ENCODE measurements at places on chromosomes 1 and 21. TPM values are rescaled to one million over a fixed set of nuclear protein-coding genes. Genes with fewer than 3 reads are reported as not detected.

The MCOLN2 gene
- total RNA-seq = 1.4 TPM

DNA sequence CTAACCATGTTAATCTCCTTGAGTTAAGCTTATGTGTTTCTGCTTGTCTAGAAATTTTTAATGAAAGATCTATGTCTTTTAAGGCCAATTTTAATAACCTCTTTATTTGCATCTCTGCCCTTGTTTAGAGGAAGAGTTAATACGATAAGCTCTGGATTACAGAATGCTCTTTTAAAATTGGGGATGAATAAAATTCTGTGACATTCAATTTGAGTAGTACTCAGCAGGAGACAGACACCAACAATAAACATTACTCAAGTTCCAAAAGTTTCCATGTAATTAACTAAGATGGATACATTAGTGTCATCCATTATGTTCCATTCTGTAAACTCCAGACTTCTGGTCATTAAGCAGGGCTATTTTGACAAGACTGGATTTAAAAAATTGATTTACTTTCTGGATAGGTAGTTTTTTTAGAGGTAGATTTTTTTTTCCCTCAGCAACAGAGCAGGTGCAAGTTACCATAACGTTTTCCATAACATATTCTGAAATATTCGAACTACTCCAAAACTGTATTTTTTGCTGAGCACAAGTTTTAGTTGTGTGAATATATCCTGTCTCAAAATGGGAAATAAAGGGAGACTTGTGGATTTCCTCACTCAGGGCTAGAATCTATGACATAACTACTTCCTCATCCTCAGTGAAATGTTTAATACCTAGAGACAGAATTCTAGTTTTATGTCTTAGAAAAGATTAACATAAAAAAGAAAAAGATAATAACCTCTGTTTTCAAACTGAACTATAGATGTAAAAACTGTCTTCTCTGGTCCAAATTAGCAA lies 221.7 kb downstream of the NEGR1 start:
- H3K4me1 ChIP-seq = no peaks in the 10 kb centered on the region
- no peaks in the 10 kb centered on the region for H3K27me3 ChIP-seq
- H3K4me3 ChIP-seq = no peak overlapping the region
- H3K27ac ChIP-seq = no peak overlapping the region
- no peak for DNase-seq
- no peaks in the 10 kb centered on the region for H3K36me3 ChIP-seq

DNA sequence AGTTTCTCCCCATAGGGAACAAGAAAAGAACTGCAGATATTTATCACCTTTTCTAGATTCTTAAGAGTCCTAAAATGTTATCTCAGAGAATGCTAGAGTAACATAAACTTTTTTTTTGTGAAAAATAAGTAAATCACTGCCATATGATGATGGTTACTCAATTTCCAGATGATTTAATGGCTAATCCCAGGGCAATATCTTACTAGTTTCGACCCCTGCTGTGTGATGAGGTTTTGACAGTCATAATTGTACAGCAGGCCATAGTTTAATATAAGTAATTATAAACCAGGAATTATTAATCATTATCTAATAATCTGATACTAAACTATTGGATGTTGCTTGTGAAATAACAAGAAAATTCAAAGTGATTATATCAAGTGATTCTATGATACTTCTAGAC lies 210.6 kb downstream of the HLX start:
- H3K36me3 ChIP-seq = no peaks in the 10 kb centered on the region
- DNase-seq = no peak
- no peaks in the 10 kb centered on the region for H3K27me3 ChIP-seq
- peak overlapping the region; percentile 16 for H3K27ac ChIP-seq
- H3K4me3 ChIP-seq = no peak overlapping the region
- H3K4me1 ChIP-seq = peaks cover 4% of the 10 kb centered on the region

GRCh38 chr1:62318320-62318755 lies 896 bp downstream of the KANK4 start:
- H3K27ac ChIP-seq = no peak overlapping the region
- no peaks in the 10 kb centered on the region for H3K36me3 ChIP-seq

GRCh38 chr1:86757272-86757984 lies 53.1 kb downstream of the SH3GLB1 start:
- H3K4me3 ChIP-seq = no peak overlapping the region
- DNase-seq = peak; percentile 77
- no peak overlapping the region for H3K27ac ChIP-seq
- peaks cover 4% of the 10 kb centered on the region for H3K27me3 ChIP-seq
- H3K36me3 ChIP-seq = no peaks in the 10 kb centered on the region
- H3K4me1 ChIP-seq = no peaks in the 10 kb centered on the region
